ENCODE measurements at places on chromosomes 1 and 21.

GRCh38 chr1:180255536-180256340 lies 25.7 kb downstream of the LHX4 start:
- no peak for DNase-seq

GRCh38 chr21:41776778-41777177 lies 9.9 kb upstream of the RIPK4 start:
- DNase-seq: no peak

DNA sequence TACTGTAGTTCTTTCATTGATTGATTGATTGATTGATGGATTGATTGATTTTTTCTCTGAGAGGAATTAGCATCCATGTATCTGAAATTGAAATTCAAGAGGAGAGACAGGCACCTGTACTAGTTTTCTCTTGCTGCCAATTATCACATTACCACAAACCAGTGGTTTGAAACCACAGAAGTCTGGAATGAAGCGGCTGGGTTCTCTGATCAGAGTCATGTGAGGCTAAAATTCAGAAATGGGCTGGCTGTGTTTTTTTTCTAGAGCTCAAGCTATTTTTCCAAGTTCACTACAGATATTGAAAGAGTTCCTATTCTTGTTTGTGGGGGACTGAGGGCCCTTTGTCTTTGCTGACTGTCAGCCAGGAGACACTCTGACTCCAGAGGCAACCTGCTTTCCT lies 10.0 kb downstream of the NBPF3 start:
- no peak for DNase-seq

DNA sequence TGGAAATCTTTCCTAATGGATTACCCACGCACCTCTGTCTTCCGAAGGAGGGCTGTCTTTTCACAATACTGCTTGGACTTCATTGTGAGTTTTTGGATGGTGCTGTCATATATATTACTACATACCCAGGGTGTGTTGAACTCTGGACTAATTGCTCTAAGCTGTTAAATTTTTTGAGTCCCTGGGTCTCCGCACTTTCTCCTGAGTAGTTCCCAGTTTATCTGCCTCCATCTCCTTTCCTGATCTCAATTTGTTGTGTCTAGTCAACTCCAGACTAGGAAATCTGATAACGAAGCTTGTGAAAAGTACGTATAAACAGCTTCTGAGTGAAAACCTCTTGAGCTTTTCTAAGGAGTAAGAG lies 211.1 kb downstream of the ROR1 start:
- no peak for DNase-seq

DNA sequence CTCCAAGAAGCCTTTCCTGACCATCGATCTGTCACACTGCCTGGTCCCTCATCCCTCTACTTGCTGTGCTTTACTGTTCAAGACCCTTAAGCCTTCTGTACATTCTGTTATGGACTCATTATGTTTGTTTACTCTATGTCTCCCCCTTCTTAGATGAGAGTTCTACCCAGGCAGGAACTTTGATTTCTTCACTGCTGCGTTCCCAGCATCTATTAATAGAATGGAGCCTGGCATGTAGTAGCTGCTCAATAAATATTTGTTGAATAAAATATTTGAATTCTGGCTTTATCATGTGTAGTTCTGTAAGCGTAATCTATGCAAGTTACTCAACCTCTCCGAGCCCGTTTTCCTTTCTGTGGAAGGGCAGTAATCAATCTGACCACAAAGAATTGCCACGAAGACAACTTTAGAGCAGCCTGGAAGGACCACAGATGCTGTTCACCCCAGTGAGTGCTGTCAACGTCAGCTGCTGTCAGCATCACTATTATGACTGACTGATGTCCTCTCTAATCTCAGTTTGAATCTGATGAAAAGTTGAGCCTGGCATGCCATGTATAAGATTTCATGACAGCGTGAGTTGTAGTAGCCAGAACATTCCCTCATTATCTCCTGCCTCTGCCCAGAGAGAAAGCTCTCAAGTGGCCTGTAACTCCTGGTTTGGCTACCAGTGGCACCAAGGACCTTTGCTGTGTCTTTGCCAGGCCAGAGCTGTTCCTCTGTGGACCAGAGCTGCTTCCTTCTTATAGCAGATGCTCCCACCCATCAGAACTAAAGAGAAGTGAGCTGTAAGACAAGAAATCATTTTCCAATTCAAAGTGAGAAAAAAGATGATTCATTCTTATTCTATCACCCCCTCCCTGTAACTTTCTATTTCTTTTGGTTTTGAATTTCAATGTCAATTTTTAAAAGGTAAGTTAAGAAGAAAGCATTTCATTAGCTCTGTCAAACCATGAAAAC lies 94.5 kb downstream of the PRDM2 start:
- DNase-seq: no peak

- DNase-seq: no peak
Measured at GRCh38 chr21:15820852-15821379, 91.1 kb downstream of the USP25 start.

Data from activated T-helper 1 cell treated with anti-CD3 and anti-CD28 coated beads, Interleukin-2, amount 50 U/mL, for 16 hours (primary cell).